NT2/D1 (cell line): ENCODE measurements at places on chromosomes 3 and 15.

DNA sequence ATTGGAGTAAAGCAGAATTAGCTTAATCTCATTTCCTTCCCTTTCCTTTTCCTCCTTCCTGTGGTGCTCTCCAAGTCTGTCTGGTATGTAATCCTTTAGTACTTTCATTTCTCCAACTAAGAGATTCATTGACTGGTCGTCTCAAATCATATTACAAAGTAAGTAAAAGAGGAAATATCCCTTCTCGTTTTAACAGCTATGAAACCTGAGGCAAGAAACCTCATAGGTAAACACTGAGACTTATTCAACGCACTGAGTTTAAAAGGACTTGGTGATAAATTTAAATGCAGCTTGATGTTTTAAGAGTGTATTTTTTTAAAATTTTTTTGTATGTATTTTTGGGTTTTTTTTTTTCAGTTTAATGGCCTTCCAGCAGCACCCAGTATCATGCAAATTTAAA, 117.2 kb upstream of the LRRC3B start:
- no peak for DNase-seq

GRCh38 chr3:65702202-65702601, 336.5 kb downstream of the MAGI1 start:
- DNase-seq = no peak

GRCh38 chr3:81393251-81393650, 368.2 kb downstream of the GBE1 start:
- DNase-seq = no peak

DNA sequence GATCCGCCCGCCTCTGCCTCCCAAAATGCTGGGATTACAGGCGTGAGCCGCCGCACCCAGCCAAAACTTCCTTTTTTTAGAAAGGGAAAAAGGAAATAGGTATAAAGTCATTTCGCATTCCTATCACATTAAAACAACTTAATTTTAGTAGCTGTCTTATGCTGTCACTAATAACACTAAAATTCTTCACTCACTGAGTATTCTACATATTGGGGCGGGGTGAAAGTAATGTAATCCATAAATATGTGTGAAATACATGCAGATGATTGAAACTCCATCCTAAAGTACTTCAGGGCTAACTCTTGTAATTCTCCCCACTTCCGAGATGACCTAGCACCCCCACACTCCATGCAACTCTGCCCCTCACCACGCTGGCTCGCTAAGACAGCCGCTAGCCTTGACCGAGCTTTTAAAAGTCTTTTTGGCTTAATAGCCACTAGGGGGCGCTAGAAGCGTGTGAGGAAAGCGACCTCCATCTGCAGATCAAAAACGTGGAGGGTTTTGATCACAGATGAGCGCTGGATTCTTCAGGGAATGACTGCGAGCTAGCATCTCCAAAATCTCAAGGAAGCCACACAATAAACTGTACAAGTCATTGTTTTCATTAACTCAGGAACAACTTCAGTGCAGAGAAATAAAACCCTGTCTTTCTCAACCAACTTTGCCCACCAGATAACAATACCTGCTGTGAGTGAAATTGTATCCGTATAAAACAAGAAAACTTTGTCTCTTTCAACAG, 129.3 kb upstream of the IGF1R start:
- peak; percentile 87 for DNase-seq

DNA sequence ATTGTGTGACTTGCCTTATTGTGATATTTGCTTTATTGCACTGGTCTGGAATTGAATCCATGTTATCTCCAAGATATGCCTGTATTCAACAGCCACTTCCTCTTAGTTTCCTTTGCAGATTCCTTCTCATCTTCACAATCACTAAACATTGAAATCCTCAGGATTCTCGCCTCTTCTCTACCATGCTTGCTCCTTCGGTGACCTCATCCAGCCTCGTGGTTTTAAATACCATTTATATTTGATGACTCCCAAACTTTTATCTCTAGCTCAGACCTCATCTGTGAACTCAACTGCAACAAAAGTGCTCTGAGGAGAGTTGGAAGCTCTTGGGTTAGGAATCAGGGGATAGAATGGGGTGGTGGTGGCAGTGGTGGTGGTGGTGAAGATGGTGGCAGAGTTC, 19.9 kb downstream of the POLR2M start:
- no peak for DNase-seq
